ENCODE measurements at places on chromosomes 3 and 15.

DNA sequence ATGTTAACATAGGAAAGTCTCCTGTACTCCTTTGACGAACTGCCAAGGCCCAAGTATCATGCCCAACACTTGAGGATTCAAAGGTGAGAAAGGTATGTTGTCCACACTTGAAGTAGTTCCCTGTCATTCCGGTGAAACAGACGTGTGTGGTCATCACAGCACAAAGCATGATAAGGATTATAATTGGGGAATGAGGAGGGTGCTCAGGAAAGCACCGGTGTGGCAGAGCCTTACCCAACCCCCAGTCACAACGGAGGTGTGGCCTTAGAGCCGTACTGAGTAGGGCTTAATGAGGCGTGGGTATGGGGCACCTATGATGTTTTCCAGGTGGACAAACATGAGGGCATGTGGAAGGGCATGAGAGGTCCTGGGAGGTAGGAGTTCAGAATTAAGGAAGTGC is 203.0 kb upstream of the NR2E3 start:
- no peak for DNase-seq

DNA sequence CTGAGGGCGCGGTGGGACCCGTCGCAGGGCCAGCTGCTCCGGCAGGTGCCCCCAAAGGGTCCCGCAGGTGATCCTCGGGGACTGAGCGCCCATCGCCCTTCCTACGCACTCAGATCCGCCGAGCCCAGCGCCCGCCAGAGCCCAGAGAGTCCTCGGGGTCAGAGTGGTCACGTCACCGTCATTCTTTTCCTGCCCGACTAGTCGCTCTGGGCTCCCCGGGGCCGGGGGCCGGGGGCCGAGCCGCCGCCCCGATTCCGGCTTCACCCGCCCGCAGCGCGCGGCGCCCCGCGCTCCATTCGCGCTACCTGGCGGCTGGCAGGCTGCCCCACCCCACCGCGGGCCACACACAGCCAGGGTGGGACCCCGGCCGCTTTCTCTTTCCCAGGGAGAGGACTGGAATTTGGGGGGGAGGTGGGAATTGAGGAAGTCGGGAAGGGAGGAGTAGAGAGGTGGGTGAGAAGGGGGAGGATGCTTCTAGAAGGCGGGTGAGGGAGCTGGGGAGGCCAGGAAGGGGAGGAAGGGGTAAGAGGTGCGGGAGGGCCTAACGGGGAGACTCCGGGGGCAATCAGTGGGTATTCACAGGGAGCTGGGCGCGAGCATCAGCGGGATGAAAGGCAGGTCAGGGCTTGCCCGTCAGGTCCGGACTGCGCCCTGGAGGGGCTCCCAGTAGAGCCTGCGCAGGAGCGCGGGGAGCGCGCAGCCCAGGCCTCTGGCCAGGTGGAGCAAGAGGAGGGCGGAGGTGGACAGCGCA is 36.1 kb upstream of the EPHB3 start:
- no peak for DNase-seq

GRCh38 chr3:65443739-65444446 is 594.8 kb downstream of the MAGI1 start:
- DNase-seq: no peak

- DNase-seq: no peak
Measured at GRCh38 chr3:41194701-41195100, 4.6 kb upstream of the CTNNB1 start.

GRCh38 chr3:188338086-188338485 is 184.1 kb downstream of the LPP start:
- no peak for DNase-seq

DNA sequence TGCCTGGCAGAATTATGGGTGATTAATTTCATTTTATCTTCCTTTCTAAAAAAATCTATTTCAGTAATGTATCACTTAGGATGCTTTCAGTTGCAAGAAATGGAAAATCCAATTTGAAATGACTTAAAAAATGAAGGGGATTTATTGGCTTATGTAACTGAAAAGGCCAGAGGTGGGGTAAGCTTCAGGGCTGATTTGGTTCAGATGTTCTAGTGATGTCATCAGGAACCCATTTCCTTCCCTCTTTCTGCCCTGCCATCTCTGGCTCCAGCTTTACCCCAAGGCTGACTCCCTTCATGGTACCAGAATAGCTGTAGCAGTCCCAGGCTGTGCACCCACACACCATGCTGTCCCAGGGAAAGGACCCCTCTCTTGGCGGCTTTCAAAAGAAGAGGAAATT is 18.5 kb upstream of the REC114 start:
- no peak for DNase-seq

Measured in right lung (tissue), 10 donors.